ENCODE measurements at places on chromosomes 2 and 18.

DNA sequence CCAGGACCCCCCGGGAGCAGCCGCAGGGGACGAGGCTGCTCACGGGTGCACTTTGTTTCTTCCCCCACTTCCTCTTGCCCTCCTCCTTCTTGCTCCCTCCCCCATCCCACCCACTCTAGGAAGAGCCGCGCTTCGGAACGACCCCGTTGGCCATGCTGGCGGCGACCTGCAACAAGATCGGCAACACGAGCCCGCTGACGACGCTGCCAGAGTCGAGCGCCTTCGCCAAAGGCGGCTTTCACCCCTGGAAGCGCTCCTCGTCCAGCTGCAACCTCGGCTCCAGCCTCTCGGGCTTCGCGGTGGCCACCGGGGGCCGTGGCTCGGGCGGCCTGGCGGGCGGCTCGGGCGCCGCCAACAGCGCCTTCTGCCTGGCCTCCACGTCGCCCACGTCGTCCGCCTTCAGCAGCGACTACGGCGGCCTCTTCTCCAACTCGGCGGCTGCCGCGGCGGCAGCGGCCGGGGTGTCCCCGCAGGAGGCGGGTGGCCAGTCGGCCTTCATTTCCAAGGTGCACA lies 1.3 kb downstream of the SP9 start:
- DNase-seq = peak; percentile 25

DNA sequence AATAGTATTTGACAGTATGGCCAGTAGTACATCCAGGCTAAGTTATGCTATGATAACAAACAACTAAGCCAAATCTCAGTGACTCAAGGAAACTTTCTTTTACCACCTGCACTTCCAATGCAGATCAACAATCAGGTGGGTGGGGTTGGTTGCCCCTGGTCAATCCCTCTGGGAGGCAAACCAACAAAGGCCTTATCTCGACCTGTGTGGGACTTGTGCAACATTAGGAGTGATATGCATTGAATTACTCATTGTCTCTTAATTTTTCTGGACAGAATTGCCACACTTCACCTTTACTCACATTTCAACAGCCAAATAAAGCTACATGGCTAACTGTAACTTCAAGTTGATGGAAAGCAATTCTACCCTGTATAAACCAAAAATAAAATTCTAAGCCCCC lies 1049.3 kb upstream of the CDH2 start:
- DNase-seq = no peak

DNA sequence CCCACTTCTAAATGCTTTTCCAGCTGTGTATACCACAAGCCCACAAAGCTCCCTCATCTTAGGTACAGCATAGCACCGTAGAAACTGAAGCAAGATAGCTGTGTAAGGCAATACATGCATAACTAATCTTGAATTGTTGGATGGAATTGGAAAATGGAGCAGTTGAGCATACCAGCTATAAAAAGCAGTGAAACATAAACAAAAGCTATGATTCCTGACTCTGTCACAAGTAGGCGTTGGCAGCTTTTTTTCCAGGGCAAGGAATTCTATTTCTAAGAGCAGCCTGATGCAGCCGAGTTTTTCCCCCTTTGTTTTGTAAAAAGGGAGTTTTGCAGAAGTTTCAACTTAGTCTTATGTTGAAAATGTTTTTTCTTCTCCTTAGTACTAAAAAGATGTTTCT lies 32.4 kb downstream of the MOGAT1 start:
- no peak for DNase-seq

- DNase-seq = no peak
Measured at GRCh38 chr2:213042262-213042661, 109.2 kb downstream of the IKZF2 start.

DNA sequence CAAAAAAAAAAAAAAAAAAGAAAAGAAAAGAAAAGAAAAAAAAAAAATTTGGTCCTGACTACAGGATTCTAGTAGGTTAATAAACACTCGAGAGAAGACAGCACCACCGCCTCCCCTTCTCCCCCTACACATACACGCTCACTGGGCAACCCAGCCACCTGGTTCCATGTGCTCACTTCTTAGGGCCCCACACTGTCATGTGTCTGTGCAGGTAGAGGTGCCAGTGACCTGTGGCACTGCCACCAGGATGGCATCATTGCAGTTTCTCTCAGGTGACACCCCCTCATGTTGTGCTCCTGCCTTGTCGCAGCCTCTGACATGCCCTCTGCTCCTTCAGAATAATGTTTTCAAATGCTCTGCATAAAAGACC lies 39.7 kb upstream of the LYPD6B start:
- DNase-seq = no peak

Measured in stimulated activated CD4-positive, alpha-beta T cell treated with anti-CD3 and anti-CD28 coated beads, Interleukin-4, amount 100 ng/mL, for 1 hour (primary cell).